Thymus (tissue), 14 donors: ENCODE measurements at places on chromosomes 7 and 10. TPM values are rescaled to one million over a fixed set of nuclear protein-coding genes. Genes with fewer than 3 reads are reported as not detected.
A peak's percentile ranks its signal among the peaks of the same experiment; 100 is the strongest.

The RAPGEF5 gene
- total RNA-seq: 30.5 TPM

- H3K4me1 ChIP-seq: no peaks in the 10 kb centered on the region
- H3K27ac ChIP-seq: no peak overlapping the region
- H3K36me3 ChIP-seq: peaks cover 55% of the 10 kb centered on the region
- no peaks in the 10 kb centered on the region for H3K27me3 ChIP-seq
- DNase-seq: no peak
These were observed 6.5 kb upstream of the ERLIN1 start for GRCh38 chr10:100192350-100192749.

DNA sequence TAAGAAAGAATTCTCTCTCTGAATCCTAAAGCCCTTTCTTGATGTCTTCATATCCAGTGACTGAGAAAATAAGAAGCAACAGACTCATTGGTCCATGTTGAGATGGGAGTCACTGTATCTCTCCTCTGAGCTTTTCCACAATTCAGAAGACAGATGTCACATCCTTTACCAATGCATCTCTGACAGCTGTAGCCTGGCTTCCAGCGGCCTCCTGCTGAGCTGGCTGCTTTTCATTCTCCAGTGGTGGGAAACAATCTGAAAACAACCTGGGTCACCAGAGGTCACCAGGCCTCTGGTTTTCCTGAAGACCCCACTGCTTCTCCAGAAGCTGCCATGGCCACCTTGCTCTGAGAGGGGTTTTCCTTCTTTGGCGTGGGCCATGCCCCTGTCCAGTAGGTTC is 18.3 kb upstream of the RPA3 start:
- no peak for DNase-seq
- H3K4me1 ChIP-seq: peaks cover 10% of the 10 kb centered on the region
- H3K4me3 ChIP-seq: no peak overlapping the region
- H3K36me3 ChIP-seq: no peaks in the 10 kb centered on the region
- no peaks in the 10 kb centered on the region for H3K27me3 ChIP-seq

- H3K27me3 ChIP-seq: no peaks in the 10 kb centered on the region
- no peaks in the 10 kb centered on the region for H3K36me3 ChIP-seq
- H3K27ac ChIP-seq: no peak overlapping the region
- no peak overlapping the region for H3K4me3 ChIP-seq
These were observed 8.1 kb upstream of the ARHGAP22 start for GRCh38 chr10:48613016-48613415.

DNA sequence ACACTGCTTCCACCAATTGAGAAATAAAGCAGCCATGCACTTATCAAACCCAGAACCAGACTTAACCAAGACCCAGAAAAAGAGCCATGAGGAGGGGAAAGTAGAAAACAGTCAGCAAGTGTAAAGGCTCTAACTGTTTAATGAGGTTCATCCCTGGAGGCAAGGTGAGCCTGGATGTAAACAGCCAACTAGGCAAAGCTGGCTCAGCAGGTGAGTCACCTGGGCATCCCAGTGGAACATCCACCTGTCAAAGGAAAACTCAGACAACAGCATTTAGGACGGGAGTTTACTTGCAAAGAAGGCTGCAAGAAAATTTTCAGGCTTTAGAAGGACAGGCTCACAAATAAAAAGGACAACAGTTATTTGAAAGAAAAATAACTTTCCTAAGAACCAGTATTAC is 153.0 kb downstream of the SNX13 start:
- peaks cover 5% of the 10 kb centered on the region for H3K36me3 ChIP-seq
- H3K27ac ChIP-seq: no peak overlapping the region
- no peak for DNase-seq

The TMEM196 gene
- total RNA-seq: 0.05 TPM

- no peak for DNase-seq
- H3K4me3 ChIP-seq: no peak overlapping the region
- H3K36me3 ChIP-seq: no peaks in the 10 kb centered on the region
- H3K27me3 ChIP-seq: no peaks in the 10 kb centered on the region
These were observed 69.1 kb upstream of the ITGB1 start for GRCh38 chr10:33027088-33027487.

DNA sequence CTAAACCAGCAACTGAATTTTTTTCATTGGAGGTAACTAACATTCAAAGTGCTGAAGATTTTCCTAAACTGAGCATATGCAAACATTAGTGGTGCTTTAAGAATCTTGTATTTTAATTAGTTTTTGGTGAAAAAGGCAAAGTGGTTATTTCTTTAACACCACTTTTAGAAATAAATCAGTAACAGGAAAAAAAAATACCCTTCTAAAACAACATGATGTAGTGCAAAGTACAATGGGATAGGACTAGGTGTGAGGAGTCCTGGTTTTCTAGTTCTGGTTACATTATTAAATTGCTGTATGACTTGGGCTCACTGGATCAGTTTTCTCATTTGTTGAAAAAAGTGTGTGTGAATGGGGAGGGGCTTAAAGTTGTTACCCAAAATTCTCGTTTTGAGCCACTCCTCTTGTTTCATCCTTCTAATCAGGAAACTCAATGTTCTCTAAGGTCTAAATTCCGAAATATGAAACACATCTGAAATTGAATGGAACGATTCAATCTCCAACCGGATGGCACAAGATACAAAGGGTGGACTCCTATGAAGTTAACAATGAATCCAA is 1.8 kb downstream of the WASL start:
- no peaks in the 10 kb centered on the region for H3K36me3 ChIP-seq
- DNase-seq: no peak
- no peak overlapping the region for H3K27ac ChIP-seq
- peak overlapping the region; percentile 86 for H3K4me3 ChIP-seq
- no peaks in the 10 kb centered on the region for H3K27me3 ChIP-seq

DNA sequence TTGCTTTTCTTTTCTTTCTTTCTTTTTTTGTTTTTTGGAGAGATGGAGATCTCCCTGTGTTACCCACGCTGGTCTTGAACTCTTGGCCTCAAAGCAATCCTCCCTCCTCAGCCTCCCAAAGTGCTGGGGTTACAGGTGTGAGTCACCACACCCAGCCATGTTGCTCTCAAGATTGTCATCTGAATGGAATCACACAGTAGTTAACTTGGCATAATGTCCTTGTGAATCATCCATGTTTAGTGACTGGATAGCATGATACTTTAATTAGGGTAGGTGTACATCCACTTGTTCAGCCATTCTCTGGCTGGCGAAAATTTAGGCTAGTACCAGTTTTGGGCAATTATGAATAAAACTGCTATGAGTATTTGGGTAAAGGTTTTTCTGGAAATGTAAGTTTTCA is 15.4 kb upstream of the GRB10 start:
- peaks cover 45% of the 10 kb centered on the region for H3K27me3 ChIP-seq
- H3K4me3 ChIP-seq: no peak overlapping the region
- H3K36me3 ChIP-seq: no peaks in the 10 kb centered on the region

DNA sequence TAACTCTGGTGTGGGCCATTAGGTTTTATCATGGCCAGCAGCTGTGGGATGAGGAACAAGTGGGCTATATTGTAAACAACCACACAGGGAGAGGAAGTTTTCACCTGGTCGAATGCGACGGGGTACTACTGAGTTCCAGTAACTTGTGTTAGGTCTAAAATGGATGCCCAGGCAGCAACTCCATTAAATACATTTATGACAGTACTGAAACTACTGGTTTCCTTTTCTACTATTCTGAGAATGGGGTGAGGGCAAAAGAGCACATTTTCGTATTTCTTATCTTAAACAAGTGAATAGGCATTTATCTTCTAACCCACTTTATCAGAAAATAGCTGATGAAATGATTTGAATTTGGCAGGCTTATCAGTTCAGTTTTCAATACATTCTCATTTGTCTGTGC is 109.7 kb downstream of the C1GALT1 start:
- H3K4me1 ChIP-seq: no peaks in the 10 kb centered on the region
- no peaks in the 10 kb centered on the region for H3K27me3 ChIP-seq
- H3K4me3 ChIP-seq: no peak overlapping the region
- H3K36me3 ChIP-seq: no peaks in the 10 kb centered on the region
- DNase-seq: no peak
